Activated CD4-positive, alpha-beta T cell treated with anti-CD3 and anti-CD28 coated beads, Interleukin-2, amount 10 ng/mL, durations not matched to agents 24 days and 14 days (primary cell): ENCODE measurements at places on chromosomes 2 and 18. TPM values are rescaled to one million over a fixed set of nuclear protein-coding genes. Genes with fewer than 3 reads are reported as not detected.

DNA sequence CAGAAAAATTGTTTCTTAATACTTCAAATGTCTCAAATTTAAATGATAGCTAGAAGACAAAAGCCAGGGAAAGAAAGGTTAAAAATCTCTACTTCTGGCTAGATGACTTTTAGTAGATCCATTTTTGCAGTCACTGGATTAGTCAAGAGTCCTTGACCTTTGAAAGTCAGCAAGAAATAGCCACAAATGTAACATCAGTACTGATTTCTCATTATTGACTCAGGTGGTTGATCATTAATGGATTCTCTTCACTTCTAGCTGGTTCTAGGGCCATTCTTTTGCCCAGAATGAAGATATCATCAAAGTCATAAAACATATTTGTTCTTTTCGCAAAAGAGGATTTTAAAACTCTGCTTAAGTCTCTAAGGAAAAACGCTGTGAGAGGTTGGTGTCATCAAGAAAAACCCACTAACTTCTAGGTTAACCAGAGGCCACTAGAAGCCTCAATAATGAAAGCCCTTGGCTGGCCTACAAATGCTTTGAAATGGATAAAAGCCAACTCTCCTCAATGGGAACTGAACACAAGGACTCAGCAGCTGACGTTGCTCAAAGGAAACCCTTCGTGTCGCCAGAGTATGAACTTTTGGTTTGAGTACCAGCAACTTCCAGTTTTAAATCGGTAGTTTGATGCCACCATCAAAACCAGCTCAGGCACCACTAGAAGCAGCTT lies 66.3 kb downstream of the IRS1 start:
- peak overlapping the region; percentile 19 for H3K4me3 ChIP-seq
- H3K36me3 ChIP-seq, result peaks cover 7% of the 10 kb centered on the region
- H3K27ac ChIP-seq, result peak overlapping the region; percentile 25
- no peak for DNase-seq

DNA sequence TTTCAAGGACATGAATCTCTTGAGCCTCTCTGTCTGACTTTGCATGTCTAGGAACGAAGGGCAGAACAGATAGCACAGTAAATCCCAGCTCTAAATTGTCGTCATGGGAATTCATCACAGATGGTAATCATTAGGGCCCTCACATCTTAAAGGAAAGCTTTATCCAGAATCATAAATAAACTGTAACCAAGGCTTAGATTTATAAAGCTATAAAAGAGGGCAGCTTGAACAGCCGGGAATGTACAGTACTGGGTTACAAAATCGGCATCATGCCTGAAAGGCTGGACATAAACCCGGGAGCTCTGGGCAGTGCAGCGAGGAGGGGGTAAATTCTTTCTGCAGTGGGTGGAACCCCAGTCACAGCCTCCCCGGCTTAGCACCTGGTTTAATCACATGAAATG lies 144.4 kb downstream of the GFPT1 start:
- H3K36me3 ChIP-seq, result no peaks in the 10 kb centered on the region
- peaks cover 20% of the 10 kb centered on the region for H3K27me3 ChIP-seq
- no peak overlapping the region for H3K27ac ChIP-seq
- no peak overlapping the region for H3K4me3 ChIP-seq
- peak; percentile 24 for DNase-seq

TEX44 gene
- not detected in 2 replicates for total RNA-seq

CFAP53 gene
- total RNA-seq, result 0.38 and 0.63 TPM in 2 replicates

DCC gene
- total RNA-seq, result not detected in 2 replicates
